ENCODE measurements at places on chromosomes 3 and 15.

DNA sequence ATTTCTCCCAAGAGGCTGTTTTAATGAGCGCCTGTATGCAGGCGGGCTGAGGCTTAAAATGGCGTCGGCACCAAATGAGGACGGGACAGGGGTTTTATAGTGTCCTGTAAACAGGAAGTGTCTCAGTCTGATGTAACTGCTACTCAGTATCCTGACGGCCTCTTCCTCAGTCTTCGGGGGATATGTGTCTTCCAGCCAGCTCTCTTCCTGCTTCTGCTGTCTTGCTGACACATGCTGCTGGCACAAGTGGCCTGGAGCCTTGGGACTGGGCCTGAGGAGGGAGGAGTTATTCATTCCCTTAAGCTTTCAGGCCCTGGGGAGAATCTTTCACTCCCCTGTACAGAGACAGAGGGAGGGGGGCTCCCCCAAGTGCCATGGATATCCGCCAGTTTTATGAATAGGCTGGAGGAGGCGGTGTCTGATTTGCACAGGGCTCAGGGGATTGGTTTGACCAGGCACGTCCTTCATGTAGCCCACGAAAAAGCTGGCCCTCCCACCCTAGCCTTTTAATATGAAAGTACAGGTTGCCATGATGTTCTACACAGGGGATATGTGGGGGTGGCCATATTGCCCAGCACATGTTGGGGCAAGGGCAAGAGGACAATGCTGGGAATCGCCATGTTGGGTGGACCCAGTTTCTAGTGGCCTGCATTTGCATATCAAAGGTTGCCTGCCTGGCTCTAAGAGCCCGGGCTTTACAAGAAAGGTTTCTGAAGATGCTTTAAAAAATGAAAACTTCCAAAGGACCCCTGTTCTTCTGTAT is 19.9 kb downstream of the NDUFB4 start:
- DNase-seq, result no peak

DNA sequence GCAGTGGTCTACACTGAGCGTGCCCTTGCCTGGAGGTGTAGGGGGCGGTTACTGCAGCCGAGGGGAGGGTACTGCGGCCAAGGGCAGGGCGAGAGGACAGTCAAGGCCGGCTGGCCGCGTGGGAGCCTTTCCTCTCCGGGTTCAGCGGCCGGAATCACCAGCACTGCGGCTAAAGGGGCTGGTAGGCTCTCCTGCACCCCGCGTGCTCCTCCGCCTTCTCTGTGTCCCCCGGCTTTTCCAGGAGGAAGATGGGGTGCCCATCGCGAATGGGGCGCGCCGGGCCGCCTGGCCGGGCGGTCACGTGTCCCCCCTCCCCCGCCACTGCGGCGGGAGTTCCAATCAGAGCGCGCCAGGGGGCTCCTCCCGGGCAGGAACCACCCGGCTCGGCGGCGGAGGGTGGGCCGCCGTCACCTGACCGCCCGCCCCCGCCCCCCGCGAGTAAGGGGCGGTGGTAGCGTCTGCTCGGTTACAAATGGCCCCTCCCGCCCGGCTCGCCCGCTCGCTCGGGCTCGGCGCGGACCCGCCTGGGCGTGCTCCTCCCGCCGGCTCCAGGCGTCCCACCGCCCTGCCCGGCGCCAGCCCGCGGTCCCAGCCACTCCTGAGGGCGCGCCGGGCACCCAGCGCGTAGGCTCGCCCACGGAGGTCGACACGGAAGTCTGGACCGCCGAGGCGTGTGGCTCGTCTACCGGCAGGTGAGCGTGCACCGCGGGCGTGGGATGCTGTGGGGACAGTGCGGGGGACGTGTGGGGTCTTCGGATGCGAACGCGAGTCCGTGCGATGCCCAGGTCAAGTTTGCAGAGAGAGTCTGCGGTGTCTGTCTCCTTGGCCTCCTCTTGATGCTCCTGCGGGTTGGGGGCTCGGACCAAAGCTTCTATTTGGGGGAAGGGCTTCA is 242.6 kb upstream of the TOPAZ1 start:
- DNase-seq, result peak; percentile 80

DNA sequence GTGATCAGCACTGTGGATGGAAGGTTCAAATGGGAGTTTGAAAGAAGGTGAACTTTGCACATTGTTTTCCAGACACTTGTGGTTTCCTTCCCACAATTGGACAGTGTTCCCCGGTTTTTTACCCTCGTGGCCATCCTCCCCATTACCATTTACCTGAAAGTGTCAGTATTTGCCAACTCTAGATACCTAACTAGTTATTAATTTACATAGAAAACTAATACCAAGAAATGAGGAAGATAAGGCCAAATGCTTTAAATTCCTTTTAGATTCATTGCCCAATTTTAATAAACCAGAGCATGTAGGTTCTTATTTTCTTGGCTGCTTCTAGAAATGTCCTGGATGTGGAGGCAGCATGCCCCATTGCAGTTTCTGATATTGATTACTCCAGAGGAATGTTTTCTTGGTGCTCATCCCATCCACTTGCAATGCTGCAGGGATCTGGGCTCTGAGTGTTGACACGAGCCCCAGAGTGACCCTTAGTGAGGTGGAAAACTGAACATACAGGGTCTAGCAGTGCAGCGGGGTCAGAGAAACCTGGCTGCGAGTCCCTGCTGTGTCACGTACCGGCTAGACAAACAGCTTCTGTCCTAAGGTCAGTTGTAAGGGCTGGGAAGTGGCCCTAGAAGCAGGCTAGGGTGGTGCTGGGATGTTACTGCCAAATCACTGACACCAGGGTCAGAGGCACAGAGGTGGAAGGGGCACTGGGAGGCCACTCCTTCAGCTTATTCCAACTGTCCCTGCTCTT is 23.5 kb downstream of the LSM3 start:
- no peak for DNase-seq

DNA sequence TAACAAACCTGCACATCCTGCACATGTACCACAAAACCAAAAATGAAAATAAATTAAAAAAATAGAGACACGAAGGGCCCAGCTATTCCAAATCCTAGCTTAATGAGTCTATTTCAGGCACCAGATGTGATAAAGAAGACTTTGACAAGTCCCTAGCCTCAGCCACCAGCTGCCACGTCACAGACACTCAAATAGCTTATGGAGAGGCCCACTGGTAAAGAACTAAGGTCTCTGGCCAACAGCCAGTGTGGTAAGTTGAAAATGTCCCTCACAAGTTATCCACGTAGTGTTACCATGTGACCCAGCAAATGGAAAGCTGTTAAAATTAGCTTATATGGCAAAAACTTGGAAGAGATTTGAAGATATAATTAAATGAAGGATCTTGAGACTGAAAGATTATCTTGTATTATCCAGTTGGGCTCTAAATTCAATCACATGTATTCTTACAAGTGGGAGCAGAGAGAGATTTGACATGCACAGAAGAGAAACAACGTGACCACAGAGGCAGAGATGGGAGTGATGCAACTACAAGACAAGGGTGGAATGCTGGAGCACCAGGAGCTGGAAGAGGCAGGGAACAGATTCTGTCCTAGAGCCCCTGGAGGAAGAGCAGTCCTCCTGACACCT is 10.9 kb downstream of the ACSBG1 start:
- DNase-seq, result no peak

DNA sequence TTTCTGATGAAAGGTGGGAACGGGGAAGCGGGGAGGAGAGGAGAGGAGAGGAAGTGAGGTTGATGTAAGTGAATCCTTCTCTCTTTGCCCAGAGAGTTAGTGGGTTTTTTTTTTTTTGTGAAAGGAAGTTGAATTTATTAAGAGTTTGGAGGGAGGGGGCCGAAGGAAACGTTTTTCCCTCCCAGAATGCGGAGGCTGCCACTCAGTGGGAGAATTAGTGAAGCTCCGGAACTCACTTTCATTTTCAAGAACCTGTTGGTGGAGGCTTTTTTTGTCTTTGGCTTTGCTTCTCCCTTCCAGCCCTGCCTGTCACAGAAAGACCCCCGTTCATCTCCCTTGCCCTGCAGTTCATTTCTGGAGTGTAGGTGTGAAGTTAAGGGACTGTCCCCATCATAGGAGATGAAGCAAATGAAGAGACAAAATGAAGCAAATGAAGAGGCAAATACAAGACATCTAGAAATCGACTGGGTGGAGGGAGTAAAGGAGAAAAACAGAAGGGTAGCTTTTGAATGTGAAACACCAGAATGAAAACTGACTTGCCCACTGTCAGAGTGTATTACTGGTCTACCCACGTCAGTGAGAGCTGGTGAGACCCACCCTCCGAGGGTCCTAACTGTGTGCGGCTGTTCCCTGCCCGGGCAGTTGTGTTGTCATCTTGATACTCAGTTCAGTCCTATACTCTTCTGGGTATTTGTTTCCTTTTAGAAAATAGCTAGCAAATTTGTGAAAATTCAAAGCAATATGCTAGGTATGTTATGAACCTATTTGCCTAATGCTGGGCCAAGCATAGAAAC is 91.5 kb downstream of the ITPR1 start:
- DNase-seq, result no peak

DNA sequence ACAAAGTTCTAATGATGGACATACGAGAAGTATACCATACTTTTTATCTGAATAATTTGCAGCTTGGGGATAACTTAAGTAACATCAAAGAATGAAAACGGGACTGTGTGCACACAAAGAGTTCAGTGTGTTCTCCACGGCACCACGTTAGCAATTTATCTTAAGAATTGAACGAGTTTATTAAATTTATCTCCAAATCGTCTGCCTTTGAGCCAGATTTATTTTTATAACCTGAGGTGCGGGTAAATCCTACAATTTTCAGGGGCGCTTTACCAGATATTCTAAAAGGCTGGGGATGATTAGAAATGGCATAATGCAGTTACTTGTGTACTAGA is 3.5 kb downstream of the CHD2 start:
- DNase-seq, result no peak

GRCh38 chr15:88187195-88187594 is 69.3 kb downstream of the NTRK3 start:
- DNase-seq, result no peak

- peak; percentile 45 for DNase-seq
Measured at GRCh38 chr3:61612211-61613194, 51.1 kb downstream of the PTPRG start.

DNA sequence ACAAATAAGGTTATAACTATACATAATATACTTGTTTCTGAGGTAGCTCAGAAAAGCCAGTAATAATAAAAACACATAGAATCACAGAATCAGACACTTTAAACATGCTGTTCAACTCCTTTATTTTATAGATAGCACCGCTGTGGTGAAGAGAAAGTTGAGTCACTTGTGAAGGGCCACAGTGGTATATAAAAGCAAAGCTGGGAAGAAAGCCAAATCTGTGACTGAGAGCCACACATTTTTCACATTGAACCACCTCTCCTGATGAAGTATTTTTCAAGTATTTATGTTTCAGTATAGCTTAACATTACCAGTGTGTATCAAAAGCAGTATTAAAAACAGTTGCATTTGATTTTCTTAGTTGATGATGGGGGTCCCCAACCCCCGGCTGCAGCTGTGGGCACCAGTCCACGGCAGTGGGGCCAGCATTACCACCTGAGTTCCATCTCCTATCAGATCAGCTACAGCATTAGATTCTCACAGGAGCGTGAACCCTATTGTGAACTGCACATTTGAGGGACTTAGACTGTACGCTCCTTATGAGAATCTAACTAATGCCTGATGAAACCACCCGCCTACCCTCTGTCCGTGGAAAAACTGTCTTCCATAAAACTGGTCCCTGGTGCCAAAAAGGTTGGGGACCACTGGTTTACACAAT is 46.2 kb downstream of the TBL1XR1 start:
- no peak for DNase-seq
